NCI-H1694 (cell line): ENCODE measurements at places on chromosomes 2 and 18.
A peak's percentile ranks its signal among the peaks of the same experiment; 100 is the strongest.

DNA sequence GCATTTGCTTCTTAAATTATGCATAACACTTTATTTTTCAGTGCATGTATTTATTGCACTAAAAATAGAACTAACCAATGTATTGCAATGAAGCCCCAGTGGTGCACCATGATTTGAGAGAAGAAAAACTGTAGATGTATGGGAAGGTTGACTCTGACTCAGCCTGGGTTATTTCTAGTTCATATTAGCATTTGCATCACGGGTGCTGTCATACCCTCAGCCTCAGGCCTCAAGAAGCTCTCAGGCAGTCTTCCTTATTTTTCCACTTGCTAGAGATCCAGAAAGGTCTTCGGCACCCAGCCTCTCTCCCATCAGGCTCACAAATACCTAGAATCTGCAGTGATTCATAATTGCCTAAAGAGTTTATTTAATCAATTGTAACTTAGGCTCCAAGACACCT lies 148.0 kb downstream of the DNER start:
- no peak for DNase-seq

- no peak for DNase-seq
Measured at GRCh38 chr2:69310111-69311023, 76.7 kb downstream of the GFPT1 start.

- DNase-seq = peak; percentile 73
Measured at GRCh38 chr2:174117951-174118930, 130.1 kb downstream of the OLA1 start.

DNA sequence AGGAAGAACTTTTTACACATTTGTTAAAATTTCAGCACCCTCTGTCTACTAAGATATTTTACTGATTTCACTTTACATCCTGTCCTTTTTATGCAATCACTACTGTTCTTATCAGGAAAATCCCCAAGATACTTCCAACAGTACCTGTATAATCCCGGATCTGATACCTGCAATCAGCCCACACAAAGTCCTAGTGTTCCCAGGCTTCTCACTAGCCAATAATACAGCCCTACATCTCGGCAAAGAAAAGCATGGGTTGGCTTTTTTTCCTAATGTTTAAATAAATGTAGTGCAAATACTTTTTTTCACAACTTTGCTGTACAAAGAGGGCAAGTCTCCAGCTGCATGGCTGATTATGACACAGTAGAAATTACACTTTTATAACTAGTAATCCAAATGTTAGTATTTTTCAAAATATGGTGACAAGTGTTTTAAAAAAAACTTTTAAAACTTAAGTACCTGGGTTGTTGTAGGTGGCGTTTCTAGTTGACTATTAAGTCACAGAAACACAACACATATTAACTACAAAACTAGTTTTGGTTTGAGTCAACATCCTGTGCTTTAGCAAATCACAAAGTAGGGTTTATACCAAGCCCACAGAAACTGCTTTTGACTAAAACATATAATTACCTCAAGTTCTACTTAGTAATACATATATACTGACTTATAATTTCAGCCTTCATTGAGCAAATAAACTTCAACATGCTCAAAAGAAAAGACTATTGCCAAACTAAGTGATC lies 19.5 kb downstream of the CNOT11 start:
- no peak for DNase-seq

DNA sequence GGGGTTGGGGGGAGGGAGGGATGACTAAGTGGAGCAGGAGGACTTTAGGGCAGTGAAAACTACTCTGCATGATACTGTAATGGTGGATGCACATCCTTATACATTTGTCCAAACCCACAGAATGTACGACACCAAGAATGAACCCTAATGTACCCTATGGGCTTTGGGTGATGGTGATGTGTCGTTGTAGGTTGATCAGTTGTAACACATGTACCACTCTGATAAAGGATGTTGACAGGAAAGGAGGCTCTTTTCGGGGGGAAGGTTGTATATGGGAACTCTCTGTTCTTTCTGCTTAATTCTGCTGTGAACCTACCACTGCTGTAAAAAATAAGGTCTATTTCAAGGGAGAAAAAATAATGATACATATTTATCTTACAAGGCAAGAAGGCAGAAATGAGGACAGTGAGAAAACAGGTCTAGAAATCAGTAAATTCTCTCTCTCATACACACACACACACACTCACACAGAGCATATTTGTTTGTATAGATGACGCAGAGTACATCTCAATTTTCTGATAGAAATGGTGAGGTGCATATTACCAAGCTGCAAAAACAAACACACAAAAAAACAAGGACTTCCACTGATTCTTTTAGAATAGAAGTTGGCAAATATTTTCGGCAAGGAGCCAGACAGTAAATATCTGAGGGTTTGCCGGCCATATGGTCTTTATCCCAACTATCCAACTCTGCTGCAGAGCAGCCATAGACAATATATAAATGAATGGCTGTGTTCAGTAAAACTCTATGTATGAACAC lies 20.2 kb downstream of the FAM124B start:
- DNase-seq = peak; percentile 69

- no peak for DNase-seq
Measured at GRCh38 chr2:181312515-181312927, 144.7 kb upstream of the ITGA4 start.

GRCh38 chr18:59547581-59548182 lies 149.5 kb downstream of the CCBE1 start:
- no peak for DNase-seq

DNA sequence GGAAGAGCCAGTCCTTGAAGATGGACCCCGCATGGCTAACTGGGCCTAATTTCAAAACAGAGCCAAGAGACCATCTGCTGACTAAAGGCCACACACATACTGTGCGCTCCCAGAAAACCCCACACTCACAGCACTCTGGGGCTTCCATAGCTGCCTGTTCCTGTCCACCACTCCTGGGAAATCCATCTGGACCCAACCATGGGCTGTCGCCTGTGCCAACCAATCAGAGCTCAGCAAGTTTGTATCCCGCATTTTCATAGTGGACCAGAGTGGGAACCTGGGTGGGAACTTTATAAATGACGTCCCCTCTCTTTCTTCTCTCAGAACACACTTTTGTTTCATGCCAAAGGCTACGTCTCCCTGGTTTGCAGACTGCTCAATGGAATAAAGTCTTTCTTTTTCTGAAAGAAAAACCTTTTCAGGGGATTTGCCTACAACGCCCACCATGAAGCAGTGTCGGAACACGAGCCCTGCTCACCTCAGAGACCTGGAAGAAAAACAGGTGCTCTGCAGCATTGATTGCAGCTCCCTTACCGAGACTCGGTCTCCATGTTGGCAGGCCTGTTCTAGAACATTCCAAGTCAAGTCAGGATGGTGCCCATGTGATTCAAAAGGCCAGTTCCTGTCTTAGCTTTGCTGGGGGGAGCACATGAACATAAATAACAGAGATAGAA lies 137.2 kb upstream of the GPC1 start:
- no peak for DNase-seq

DNA sequence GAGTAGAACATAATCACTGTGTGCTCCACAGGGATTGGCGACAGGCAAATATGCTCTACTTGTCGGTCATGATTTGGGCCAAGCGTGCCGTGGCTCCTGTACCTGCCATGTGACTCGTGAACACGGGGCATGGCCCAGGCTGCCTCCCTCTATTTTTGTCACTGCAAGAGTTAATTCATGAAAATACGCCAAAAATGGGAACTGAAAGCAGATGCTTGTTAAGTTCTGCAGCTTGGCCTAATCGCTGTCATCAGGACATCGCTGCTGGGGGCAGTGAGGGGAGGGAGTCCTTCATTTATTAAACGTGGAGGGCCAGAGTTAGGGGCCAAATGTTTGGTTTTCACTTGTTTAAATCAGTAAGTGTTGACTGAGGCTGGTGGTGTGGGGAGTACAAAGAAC lies 177.8 kb downstream of the BCL2 start:
- peak; percentile 38 for DNase-seq

GRCh38 chr2:86446060-86446459 lies 4.9 kb downstream of the KDM3A start:
- DNase-seq = no peak

DNA sequence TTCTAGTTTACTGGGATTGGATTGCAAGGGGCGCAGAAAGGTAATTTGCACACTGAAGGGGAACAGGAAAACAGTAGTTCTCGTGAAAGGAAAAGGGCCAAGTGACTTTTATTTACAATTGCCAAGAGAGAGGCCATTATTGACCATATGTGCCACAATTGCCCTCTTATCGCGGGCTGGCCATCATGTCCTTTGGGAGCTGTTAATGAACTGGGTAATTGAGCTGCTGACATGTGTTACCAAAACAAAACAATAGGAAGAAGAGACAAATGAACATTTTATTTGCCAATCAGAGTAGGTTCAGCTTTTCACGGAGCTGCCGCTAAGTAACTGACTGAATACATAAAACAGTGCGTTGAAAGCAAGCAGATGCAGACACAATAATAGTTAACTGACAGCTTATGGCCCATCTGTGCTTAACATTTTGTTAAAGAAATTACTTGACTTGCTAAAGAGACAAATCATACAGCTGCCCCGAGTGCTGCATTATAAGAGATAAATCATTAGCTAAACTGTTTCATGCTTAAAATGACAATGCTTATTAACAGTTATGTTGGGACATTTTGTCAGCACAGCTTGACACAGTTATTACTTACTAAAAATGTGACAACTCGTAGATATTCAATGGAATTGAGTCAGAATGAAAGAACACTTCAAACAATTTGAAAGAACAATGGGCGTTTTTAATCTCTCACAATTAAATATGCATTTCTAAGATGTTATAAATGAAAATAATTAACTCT lies 57.5 kb downstream of the PAX3 start:
- peak; percentile 85 for DNase-seq

DNA sequence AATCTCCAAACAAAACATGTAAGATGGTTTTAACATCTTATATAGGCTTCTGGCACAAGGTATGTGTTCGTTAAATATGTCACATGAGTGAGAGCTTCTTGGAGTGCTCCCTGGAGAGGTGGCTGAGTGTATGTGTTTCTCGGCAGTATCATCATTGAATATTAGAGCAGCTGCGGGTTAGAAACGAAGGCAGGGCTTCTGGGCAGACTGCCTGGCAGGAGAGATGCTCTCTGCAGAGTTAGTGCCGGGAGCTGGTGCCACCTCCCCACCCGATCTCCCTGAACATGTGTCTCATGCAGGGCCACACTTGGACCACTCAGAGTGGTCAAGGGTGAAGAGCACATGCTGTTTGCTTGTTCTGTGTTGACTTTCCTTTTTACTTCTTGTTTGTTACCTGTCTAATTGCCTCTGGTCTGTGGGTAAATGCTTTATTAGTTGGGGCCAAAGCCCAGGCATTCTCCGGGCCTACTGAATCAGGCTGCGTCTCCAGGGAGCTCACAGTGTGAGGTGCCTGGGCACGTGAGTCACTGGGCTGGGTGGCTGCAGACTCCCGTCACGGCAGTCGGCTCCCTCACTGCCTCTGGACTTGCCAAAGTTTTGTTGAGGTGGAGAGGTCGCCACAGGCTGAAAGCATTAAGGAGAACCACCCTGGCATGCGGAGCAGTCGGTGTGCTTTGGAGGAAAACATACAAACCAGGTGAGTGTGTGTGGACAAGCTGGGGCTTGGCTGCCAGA lies 246.6 kb downstream of the FHOD3 start:
- DNase-seq = peak; percentile 27

DNA sequence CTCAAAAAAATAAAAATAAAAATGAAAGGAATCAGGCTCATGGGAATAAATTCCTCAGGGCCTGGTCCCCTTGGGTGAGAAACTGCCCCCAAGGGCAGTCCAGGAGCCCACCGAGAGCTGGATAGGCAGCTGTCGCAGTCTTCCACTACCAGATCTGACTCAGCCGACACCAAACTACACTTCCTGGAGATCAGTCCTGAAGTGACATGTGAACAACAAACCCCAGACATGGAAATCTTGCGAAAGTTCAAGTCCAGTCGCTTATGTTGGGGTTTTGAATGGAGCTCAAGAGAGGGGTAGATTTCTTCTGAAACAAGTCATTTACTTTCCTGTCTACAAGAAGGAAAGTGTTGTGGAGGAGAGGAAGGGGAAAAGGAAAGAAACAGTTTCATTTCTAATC lies 12.9 kb downstream of the ADCY3 start:
- no peak for DNase-seq

- no peak for DNase-seq
Measured at GRCh38 chr2:128219891-128220290, 98.8 kb downstream of the HS6ST1 start.

- DNase-seq = peak; percentile 64
Measured at GRCh38 chr18:26470011-26470637, 78.2 kb downstream of the KCTD1 start.

DNA sequence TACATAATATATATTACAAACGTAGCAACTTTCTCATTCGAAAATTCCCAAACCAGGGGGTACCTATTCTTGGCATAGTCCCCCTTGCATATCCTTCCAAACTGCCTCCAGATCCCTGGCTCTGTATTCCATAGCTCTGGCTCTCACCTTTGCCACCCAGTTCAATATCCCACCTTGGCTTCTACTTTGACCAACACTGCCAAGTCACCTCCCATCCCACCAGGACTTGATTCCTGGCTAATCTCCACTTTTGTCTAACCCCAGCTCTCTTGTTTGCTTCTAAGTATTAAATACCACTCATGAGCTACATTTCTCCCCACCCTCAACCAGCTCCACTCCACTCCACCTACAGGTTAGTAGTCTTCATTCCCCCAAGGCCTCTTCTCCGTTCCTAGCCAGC lies 103.2 kb upstream of the WDR75 start:
- no peak for DNase-seq

DNA sequence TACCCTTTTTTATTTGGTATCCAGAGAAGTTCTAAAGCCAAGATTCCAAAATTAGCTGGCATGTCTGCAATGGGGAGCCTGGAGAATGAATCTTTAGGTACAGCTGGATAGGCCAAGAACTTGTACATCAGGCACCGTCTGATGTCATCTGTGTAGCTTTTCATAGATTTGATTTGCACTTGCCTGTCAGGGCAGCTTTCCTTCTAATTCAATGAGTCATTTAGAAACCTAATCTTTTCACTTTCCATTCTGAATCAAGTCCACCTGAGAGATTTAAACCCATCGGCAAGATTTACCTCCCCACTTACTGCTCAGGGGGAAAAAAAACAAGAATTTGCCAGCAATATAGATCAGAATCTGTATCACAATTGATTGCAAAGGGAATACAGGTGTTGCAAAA lies 60.9 kb upstream of the ACAA2 start:
- DNase-seq = no peak

DNA sequence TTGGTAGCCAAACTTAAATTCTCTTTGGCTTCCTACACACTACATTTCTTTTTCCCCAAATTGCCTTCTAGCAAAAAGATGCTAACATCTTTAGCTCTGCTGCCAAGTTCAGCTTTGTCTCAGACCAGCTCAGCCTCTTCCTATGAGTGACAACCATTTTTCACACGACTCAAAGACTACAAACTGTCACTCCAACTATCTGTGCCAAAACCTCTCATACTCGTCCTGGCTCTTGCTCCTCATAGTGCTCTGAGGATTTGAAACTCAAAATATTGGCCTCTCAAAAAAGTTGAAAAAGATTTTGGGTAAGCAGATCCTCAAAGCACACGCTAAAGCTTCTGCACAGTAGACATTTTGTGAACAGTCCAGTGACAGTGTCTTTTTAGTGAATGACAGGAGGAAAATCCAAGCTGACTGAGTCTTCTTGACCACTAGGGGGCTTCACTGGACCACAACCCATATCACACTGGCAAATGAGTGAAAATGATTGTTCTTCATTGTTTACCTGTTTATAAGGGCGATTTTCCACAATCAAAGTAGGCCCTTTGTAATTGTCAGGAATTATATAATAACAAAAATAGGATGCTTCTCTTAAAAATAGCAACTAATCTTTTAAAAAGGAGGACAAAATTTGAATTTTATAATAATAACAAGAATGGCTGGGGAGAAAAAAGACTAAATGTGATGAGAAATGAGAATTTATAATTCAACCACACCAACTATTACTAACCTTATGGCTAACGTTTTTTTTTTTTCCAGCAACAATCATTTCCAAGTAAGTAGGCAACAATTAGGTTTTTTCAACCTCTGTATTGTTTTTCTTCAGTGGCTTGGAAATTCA lies 85.5 kb upstream of the PGAP1 start:
- DNase-seq = peak; percentile 69
